ENCODE measurements at places on chromosomes 3 and 15. TPM values are rescaled to one million over a fixed set of nuclear protein-coding genes. Genes with fewer than 3 reads are reported as not detected.

DNA sequence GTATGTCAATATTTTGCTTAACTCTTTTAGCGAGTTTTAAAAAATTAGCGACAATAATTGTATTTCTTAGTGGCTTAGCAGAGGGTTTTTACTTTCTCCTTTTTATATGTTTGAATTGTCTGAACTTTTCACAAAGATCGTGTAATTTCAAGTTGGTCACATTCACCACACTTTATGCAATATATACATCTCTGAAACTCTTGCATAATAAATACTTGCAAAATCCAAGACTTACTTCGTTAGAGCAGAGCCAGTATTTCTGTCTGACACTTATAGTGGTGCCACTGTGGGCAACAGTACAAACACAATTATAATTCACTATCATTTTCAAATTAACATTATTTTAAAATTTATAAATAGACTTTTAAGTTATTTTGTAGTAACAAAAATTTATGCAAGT lies 62.0 kb downstream of the SUCNR1 start:
- no peaks in the 10 kb centered on the region for H3K36me3 ChIP-seq
- DNase-seq, result no peak

- H3K27ac ChIP-seq, result peak overlapping the region; percentile 93
- no peak for DNase-seq
- no peak overlapping the region for H3K4me3 ChIP-seq
- no peaks in the 10 kb centered on the region for H3K36me3 ChIP-seq
- no peaks in the 10 kb centered on the region for H3K27me3 ChIP-seq
- H3K4me1 ChIP-seq, result no peaks in the 10 kb centered on the region
Observed at GRCh38 chr15:72153269-72154000, 35.2 kb downstream of the SENP8 start.

DNA sequence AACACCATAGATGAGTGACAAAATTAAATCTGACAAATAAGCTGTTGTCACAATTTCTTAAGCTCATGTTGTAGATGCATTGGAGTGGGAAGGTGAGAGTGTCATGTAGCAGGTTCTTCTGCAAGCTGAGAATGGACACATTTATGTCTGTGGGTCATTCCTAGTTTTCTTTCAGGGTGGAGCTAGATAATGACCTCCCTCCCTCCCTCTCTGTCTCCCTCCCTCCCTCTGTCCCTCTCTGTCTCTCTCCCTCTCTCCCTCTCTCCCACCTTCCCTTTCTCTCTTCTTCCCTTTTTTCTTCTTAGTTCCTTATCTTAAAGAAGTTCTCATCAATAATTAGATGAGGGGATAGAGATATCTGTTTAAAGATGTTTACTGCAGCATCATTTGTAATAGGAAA lies 36.0 kb downstream of the PXYLP1 start:
- no peaks in the 10 kb centered on the region for H3K27me3 ChIP-seq
- no peaks in the 10 kb centered on the region for H3K36me3 ChIP-seq
- no peak overlapping the region for H3K4me3 ChIP-seq

AGBL1 gene
- not detected for total RNA-seq

BCHE gene
- total RNA-seq, result 2.6 TPM

DNA sequence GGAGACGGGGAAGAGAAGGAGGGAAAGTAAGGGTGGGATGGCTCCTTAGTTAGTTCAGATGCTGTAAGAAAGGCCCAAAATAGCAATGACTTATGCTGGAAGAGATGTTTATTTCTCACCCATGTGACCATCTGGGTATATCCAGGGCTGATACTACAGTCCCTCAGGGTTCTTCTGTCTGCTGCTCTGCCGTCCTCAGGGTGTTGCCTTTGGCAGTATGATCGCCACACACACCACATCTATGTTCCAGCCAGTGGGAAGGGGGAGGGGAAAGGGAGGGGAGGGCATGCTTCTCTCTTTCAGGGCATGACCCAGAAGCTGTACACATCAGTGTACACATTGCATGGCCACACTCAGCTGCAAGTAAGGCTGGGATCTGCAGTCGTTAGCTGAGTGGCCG lies 10.2 kb downstream of the CD276 start:
- no peak for DNase-seq
- H3K27me3 ChIP-seq, result no peaks in the 10 kb centered on the region
- peaks cover 12% of the 10 kb centered on the region for H3K4me1 ChIP-seq
- H3K4me3 ChIP-seq, result no peak overlapping the region
- H3K27ac ChIP-seq, result peak overlapping the region; percentile 38
- H3K36me3 ChIP-seq, result no peaks in the 10 kb centered on the region

DNA sequence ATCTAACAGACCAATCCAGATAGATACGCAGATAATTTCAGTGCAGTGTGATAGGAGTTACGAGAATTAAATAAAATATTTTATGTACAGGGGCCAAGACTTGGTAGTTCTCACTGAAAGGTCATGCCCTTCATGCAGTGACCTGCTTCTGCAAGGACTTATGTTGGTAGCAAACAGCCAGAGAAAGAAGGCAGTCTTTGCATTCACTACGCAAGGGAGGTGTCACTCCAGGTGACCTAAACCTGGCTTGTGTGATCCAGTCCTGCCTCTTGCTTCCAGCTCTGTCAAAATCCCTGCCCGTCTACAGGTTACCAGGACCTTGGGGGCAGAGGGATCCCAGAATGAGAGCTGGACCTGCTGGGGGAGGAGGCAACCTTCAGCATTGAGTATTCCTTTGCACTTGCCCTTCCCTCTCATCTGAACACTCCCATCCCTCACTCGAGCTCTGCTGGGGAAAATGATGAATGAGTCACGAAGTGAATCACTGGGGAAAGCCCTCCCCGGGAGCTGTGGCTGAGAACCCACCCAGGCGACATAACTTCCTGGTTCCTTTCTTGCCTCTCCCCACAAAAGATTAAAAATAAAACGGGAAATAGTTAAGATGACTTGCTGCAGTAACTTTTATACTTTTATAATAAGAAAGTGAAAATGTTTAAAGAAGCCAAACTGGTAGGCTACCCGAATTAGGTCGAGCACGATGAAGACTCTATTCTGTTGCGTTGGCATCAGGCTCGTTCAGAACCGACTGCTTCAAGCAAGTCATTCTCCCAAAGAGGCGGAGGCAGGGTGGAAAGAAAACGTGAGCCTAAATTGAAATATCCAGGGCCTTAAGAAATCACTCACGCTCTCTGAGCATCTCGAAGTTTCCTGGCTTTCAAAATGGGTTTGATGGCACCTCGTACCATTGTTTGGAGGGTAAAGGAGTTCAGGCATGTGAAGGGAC lies 216.1 kb downstream of the SLCO3A1 start:
- H3K4me1 ChIP-seq, result no peaks in the 10 kb centered on the region
- no peaks in the 10 kb centered on the region for H3K36me3 ChIP-seq
- peak overlapping the region; percentile 29 for H3K4me3 ChIP-seq
- H3K27me3 ChIP-seq, result no peaks in the 10 kb centered on the region
- DNase-seq, result no peak

DNA sequence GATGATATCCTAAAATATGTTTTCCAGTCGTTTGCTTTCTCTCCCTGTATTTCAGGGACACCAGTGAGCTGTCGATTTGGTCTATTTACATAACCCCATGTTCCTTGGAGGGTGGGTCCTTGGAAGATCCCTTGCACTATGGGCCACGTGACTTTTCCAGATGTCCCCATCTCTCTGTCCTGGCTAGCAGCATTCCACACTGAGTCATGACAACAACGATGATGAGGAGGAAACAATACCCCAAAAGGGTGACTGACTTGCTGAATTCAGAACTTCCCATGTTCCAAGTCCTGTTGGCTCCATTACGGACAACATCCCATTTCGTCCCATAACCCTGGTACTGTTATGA lies 134.3 kb downstream of the NSMCE3 start:
- no peaks in the 10 kb centered on the region for H3K36me3 ChIP-seq
- H3K4me3 ChIP-seq, result no peak overlapping the region
- no peaks in the 10 kb centered on the region for H3K4me1 ChIP-seq
- H3K27ac ChIP-seq, result no peak overlapping the region

- no peak overlapping the region for H3K4me3 ChIP-seq
- no peaks in the 10 kb centered on the region for H3K36me3 ChIP-seq
- no peak for DNase-seq
- no peaks in the 10 kb centered on the region for H3K27me3 ChIP-seq
- no peak overlapping the region for H3K27ac ChIP-seq
Observed at GRCh38 chr3:135310317-135310716, 515.3 kb downstream of the EPHB1 start.

TMC3 gene
- not detected for total RNA-seq

DNA sequence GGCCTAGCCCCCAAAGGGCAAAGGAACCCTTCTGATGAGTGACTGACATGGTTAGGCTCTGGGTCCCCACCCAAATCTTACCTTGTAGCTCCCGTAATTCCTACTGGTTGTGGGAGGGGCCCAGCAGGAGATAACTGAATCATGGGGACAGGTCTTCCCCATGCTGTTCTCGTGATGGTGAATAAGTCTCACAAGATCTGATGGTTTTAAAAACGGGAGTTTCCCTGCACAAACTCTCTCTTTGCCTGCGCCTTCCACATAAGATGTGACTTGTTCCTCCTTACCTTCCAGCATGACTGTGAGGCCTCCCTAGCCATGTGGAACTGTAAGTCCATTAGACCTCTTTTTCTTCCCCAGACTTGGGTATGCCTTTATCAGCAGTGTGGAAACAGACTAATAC lies 16.9 kb downstream of the TKT start:
- DNase-seq, result no peak
- peak overlapping the region; percentile 52 for H3K27ac ChIP-seq
- no peaks in the 10 kb centered on the region for H3K4me1 ChIP-seq
- no peaks in the 10 kb centered on the region for H3K36me3 ChIP-seq
- H3K27me3 ChIP-seq, result no peaks in the 10 kb centered on the region

- DNase-seq, result no peak
- H3K4me3 ChIP-seq, result no peak within 1 kb of the TSS
- no peaks in the 10 kb centered on the region for H3K27me3 ChIP-seq
- no peaks in the 10 kb centered on the region for H3K36me3 ChIP-seq
- H3K27ac ChIP-seq, result no peak within 1 kb of the TSS
- H3K4me1 ChIP-seq, result no peaks in the 10 kb centered on the region
Observed at GRCh38 chr3:151733613-151734012, at the start of gene AADACL2. Gene AADACL2, plus strand, starts transcription at chr3:151733927. Its CDS starts 109 bp downstream, at chr3:151734036.

GRCh38 chr3:21540265-21540664 lies 210.7 kb downstream of the ZNF385D start:
- H3K27me3 ChIP-seq, result no peaks in the 10 kb centered on the region
- H3K4me3 ChIP-seq, result no peak overlapping the region
- no peaks in the 10 kb centered on the region for H3K36me3 ChIP-seq
- H3K27ac ChIP-seq, result no peak overlapping the region
- no peaks in the 10 kb centered on the region for H3K4me1 ChIP-seq
- no peak for DNase-seq

CCDC39 gene
- 0.32 TPM for total RNA-seq

HEG1 gene
- total RNA-seq, result 45.1 TPM

- H3K4me1 ChIP-seq, result no peaks in the 10 kb centered on the region
- H3K27me3 ChIP-seq, result no peaks in the 10 kb centered on the region
- H3K27ac ChIP-seq, result no peak overlapping the region
- H3K36me3 ChIP-seq, result no peaks in the 10 kb centered on the region
Observed at GRCh38 chr3:187044206-187044605, 95.1 kb downstream of the RPL39L start.

- no peak overlapping the region for H3K27ac ChIP-seq
- H3K4me3 ChIP-seq, result no peak overlapping the region
- H3K27me3 ChIP-seq, result no peaks in the 10 kb centered on the region
- H3K36me3 ChIP-seq, result no peaks in the 10 kb centered on the region
Observed at GRCh38 chr15:86278586-86278985, 198.9 kb downstream of the AGBL1 start.

DNA sequence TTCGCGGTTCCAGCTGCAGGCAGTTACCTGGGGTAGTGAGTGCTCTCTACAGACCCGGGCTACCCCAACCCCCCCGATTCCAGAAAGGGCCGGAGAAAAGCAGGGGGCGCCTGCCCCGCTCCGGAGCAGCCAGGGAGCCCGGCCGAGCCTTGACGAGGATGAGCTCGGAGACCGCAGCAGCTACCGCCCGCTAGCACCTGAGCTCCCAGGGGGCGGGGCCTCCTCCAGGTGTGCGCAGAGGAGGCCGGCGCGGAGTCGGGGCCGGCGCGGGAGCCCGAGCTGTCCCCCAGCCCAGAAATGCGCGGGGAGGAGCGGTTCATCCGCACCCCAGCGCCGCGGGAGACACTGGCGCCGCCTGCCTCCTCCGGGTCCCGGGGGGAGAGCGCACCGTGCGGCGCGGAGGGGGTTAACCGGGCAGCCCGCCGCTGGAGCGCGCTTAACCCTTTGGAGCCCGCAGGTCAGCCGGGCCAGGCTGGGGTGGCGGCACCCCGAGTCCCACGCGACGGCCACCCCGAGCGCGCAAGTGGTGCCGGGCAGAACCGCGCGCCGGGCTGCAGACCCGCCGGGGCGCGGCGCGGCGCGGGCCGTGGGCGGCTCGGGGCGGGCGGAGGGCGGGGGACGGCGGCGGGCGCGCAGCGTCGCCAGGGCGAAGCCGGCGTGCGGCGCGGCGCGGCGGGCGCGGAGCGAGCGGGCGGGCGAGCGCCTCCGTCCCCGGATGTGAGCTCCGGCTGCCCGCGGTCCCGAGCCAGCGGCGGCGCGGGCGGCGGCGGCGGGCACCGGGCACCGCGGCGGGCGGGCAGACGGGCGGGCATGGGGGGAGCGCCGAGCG lies at the start of gene CACNA1D:
Gene CACNA1D, plus strand, starts transcription at position 649 of the 829 bp plus-strand sequence. CDS start 556 bp downstream, outside the sequence.
- peak within 1 kb of the TSS; percentile 39 for H3K4me3 ChIP-seq
- no peaks in the 10 kb centered on the region for H3K4me1 ChIP-seq
- peaks cover 4% of the 10 kb centered on the region for H3K27me3 ChIP-seq
- no peaks in the 10 kb centered on the region for H3K36me3 ChIP-seq
- DNase-seq, result peak; percentile 33
- H3K27ac ChIP-seq, result peak within 1 kb of the TSS; percentile 78

GRCh38 chr3:108093616-108094015 lies 2.8 kb upstream of the CD47 start:
- no peak overlapping the region for H3K4me3 ChIP-seq
- H3K36me3 ChIP-seq, result no peaks in the 10 kb centered on the region
- H3K27me3 ChIP-seq, result no peaks in the 10 kb centered on the region
- H3K4me1 ChIP-seq, result peaks cover 2% of the 10 kb centered on the region
- no peak for DNase-seq

- no peak overlapping the region for H3K27ac ChIP-seq
- no peaks in the 10 kb centered on the region for H3K36me3 ChIP-seq
- no peaks in the 10 kb centered on the region for H3K4me1 ChIP-seq
- no peaks in the 10 kb centered on the region for H3K27me3 ChIP-seq
- no peak overlapping the region for H3K4me3 ChIP-seq
- no peak for DNase-seq
Observed at GRCh38 chr3:157463816-157464215, 27.2 kb downstream of the PTX3 start.

GRCh38 chr3:112594856-112595255 lies 33.0 kb downstream of the SLC35A5 start:
- no peaks in the 10 kb centered on the region for H3K4me1 ChIP-seq
- no peak for DNase-seq
- H3K4me3 ChIP-seq, result no peak overlapping the region
- H3K36me3 ChIP-seq, result no peaks in the 10 kb centered on the region
- no peaks in the 10 kb centered on the region for H3K27me3 ChIP-seq
- H3K27ac ChIP-seq, result no peak overlapping the region

GOLGA8K gene
- total RNA-seq, result 0.80 TPM

GNAT1 gene
- total RNA-seq, result not detected
